ENCODE measurements at places on chromosomes 3 and 15.

DNA sequence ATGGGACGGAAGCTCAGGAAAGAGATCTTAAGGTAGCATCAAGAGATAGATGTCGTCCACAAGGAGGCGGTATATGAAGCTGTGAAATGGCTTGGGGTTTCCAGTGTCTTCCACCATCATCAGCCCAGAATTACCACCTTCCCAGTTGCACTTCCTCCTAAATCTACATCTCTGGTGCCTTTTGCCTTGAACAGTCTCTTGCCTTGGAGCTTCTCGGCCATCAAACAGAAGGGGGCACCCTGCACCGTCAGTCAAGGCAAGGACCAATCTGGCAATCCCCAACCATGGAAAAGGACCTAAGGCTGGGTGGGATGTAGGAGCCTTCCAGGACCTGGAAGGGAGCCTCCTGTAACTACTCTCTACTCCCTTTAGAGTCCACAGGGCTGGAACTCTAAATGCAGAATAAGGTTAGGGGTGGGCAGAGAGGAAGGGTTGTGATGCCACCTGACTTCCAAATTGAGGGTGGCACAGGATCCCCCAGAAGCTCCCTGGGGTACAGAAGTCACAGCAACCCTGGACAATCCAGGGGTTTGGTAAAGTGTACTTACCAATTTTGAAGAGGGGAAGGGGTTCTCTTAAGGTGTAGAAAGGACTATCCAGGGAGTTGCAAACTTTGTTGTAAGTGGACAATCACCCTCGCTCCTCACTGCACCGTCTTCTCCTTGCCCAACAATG is 1.0 kb upstream of the RYR3 start:
- DNase-seq = no peak

- DNase-seq = no peak
Measured at GRCh38 chr3:194364652-194365434, 4.7 kb downstream of the LRRC15 start.

DNA sequence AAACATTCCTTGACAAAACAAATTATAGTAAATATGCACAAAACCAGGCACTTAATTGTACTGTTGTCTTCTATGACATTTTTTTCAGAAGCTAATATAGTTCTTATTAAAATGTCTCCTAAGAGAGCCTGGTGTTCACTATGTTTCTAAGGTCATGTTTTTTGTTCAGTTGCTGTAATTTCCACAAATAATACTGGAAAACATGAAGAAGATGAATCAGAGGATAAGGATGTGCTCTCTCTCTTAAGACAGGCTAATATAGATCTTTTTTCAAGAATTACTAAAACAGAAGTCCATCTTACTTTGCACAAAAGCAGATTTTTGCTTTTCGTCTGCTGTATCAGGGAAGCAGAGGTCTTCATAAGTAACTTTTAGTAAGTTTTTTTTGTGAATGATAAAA is 823.0 kb upstream of the NECTIN3 start:
- no peak for DNase-seq

DNA sequence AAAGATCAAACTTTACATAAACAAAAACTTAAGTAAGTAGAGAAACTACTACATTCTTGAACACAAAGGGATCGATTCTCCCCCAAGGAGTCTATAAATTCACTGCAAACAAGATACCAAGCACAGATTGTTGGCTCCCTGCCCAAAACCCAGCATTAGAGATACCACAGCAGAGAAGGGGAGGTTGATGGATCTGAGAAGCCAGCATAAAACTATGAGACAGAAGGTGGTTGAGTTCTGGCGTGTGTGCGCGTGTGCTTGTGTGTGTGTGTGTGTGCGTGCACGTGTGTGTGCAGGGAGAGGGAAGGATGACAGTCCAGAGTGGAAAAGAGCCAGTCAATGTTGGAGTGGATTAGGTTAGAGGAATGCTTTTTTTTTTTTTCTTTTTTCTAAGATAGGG is 143.2 kb upstream of the PRR20G start:
- no peak for DNase-seq

- no peak for DNase-seq
Measured at GRCh38 chr15:64854526-64854925, 12.8 kb downstream of the PLEKHO2 start.

DNA sequence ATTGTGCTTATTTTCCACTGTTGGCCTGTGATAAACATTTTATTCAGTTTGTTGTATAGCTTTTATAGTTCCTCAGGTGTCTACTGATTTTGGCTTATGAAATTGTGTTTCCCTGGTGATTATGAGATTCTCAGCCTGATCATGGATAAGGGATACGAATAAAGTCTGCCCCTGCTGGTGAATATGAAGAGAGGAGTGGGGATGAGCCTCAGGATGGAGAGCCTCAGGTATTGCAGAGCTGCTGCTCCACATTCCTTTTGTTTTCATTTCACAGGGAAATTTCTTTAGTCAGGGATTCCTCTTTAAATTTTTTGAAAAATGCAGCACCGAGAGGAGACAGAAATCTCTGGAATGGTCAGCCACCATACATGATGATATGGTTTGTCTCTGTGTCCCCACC is 14.7 kb upstream of the RAB6B start:
- DNase-seq = no peak
